ENCODE measurements at places on chromosomes 4 and X.

GRCh38 chr4:98462487-98462886 lies 195.9 kb downstream of the TSPAN5 start:
- DNase-seq = no peak

GRCh38 chr4:17816142-17816541 lies 5.4 kb downstream of the NCAPG start:
- DNase-seq = no peak

DNA sequence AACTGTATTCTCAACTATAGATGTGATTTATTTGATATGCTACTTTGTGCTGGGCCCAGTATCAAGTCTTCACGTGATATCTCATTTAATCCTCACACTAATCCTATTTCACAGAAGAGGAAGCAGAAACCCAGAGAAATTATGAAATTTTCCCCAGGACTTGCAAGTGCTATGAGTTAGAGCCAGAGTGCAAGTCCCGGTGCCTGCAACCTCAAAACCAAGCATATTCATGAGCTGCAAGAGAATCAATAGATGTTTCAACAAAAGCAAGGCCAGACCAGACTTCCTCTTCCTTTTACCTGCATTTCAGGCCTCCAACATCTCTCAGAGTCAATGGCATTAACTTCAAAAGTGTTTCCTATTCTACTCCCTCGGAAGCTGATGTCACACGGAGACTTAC lies 92.2 kb upstream of the GATB start:
- DNase-seq = no peak

DNA sequence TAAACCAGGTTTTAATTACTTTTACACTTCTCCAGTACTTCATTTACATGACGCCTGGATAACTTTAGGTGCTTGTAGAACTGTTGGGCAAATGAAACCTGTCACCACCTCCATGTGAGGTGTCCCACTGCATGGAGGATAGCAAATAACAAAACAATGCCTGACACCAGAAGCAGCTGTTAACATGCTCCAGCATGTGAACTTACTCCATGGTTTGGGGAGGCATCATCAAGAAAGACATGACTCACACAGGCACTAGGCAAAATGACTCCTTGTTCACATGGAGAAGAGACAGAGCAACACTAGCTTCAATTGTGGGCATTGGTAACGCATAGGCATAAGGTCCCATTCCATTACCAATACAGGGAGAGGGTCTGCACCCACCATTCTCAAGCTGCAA lies 198.1 kb upstream of the F9 start:
- DNase-seq = no peak

DNA sequence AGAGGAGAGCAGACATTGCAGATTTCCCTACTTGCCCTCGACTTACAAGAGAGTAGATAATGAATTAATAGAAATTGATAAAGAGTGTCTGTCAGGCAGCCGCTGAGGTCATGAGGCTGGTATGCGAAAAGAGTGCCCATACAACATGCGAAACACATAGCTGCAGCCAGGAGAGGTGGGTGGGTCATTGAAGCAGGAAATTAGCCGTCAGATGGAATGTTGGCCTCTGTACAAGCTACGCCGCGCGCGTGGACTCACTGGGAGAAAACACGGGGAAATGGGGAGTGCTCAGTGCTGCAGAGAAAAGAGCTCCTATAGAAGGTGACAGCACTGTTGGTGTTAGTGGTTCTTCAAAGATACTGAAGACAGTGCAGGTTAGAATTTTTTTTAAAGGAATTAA lies 125.1 kb downstream of the RAPGEF2 start:
- DNase-seq = peak; percentile 75

DNA sequence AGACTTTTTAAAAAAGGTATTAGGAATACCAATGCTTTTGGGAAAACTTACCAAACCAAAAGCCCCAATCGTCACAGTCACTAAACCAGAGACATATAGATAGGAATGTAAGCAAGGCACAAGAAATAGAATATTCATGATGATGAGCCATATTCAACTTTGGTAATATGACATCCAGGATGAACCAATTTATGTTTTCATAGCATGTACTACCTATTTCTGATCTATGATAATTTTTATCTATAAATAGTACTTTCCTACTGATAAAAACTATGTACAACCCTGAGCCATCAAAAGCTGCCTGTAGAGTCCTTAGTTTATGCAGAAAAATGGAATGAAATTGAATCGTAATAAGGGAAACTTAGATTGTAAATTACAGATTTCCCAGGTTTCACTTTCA lies 18.9 kb downstream of the CAMK2D start:
- DNase-seq = no peak

GRCh38 chr4:38857354-38858096 lies 908 bp upstream of the TLR6 start:
- DNase-seq = no peak

GRCh38 chr4:27397886-27398285 lies 537.2 kb downstream of the STIM2 start:
- DNase-seq = no peak

- no peak for DNase-seq
Measured at GRCh38 chr4:88660446-88661294, 37.0 kb downstream of the NAP1L5 start.

- DNase-seq = no peak
Measured at GRCh38 chr4:26937567-26937966, 76.9 kb downstream of the STIM2 start.

DNA sequence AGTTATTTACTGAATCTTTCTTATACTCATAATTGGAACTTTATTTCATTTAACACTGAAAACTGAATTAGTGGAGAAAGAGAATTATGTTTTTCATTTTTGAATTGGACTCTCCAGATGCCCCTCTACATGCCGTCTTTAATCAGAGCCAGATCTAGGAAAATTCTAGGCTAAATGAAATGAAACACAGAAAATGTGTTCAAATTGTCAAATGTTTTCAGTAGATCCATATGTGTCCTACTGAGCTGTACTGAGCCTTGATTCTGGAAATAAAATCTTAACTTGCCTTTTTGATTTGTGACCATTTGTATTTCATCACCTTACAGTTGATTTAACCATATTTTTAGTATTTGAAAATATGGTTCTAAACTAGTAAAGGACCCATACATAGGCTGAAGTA lies 64.0 kb upstream of the GK2 start:
- DNase-seq = no peak

GRCh38 chrX:31449965-31450364 lies 378.1 kb upstream of the FTHL17 start:
- DNase-seq = no peak

DNA sequence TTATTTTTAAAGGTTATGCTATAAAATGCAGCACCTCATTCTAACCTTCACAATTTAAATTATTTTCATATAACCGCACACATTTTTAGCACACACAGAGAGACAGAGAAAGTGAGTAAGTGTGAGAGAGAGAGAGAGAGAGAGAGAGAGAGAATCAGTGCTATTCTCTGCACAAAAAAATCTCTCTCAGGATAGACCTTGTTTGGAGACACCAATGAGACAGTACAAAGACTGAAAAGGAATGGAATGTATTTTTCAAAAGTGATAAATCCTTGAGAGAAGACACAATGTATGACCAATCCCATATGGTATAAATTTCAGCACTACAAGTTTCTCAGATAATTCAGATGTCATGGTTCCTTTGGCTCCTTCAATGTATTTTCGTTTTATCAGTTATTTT lies 132.1 kb upstream of the PCDH18 start:
- no peak for DNase-seq
